HAP-1 (cell line): ENCODE measurements at places on chromosomes 16 and 17.

- no peak for DNase-seq
These were observed 216.6 kb upstream of the IRX3 start for GRCh38 chr16:54503011-54503855.

GRCh38 chr17:56598466-56598865 is 5.0 kb downstream of the NOG start:
- DNase-seq, result peak; percentile 43

GRCh38 chr16:83704656-83705055 is 103.1 kb upstream of the HSBP1 start:
- DNase-seq, result no peak

GRCh38 chr16:19589771-19590302 is 34.3 kb downstream of the VPS35L start:
- no peak for DNase-seq

GRCh38 chr16:75042426-75043174 is 43.8 kb downstream of the ZNRF1 start:
- DNase-seq, result no peak

DNA sequence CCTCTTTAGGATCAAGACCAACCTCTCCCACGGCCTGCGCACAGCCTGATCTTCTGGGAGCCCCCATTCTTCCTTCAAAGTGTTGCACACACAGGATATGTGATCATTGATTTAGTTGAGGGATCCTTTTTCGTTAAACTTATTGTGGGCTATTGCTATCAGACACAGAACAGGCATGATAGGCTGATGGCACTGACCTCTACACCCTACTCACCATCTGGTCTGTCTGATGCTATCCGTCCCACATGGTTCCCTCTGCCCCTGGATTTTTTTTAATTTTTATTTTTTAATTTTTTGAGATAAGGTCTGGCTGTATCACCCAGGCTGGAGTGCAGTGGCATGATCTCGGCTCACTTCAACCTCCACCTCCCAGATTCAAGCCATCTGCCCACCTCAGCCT is 19.2 kb upstream of the LITAF start:
- no peak for DNase-seq

DNA sequence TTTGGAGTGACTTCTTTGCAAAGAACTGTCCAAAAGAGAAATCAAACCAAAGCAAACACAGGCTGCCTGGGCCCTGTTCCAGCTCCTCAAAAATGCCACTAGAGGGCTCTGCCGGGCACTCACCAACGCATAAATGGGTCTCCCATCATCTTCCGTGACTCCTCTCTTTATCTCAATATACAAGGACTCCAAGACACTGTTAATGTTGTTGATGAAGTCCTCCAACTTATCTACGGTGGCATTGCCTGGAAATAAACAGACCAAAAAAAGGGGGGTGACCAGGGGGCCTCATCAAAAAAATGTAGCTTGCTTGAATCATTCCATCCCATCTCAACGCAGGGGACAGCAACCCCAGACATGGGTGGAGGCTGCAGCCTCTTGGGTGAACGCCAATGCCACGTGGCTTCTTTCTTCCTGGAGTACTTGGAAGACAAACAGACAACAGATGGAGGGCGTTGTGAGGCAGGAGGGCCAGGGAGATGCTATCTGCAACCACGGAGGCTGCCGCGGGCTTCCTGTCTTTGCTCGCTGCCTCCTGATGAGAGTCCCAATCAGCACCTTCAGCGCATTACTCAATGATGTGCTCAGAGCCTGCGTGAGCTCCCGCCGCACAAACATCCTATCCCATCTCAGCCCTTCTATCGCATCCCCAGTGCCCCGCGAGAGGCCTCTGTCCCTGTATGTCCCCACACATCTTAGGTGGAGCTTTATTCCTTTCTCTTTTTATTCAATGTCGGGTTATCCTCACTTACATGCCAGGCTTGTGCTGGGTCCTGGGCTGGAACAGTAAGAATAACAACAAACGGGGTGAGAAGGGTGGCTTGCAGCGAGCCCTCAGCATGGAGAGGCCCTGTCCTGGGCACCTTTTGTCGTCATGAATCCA is 32.0 kb downstream of the KDM8 start:
- peak; percentile 59 for DNase-seq

- DNase-seq, result no peak
These were observed 24.0 kb downstream of the METRNL start for GRCh38 chr17:83103200-83103942.

DNA sequence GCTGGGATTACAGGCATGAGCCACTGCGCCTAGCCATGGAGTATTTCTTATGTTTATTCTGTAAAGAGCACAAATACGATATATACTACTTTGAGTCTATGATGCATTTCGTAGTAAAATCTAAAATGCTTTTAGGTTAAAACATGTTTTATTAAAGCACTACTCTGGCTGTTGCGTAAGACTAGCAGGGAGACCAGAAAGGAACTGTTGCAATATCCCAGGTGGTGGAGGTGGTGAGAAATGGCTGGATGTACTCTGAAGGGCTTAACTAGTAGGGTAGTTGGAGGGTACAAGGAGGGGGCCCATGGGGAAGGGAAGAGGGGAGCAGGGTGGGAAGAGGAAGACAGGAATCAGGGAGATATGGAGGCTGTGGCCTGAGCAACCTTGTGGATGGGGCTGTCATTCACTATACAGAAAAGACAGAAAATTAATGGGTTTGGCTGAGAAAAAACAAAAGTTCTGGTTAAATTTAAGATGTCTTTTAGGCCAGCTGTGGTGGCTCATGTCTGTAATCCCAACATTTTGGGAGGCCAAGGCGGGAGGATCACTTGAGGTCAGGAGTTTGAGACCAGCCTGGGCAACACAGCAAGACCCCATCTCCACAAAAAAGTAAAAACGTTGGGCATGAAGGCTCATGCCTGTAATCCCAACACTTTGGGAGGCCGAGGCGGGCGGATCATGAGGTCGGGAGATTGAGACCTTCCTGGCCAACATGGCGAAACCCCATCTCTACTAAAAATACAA is 35.8 kb downstream of the ST3GAL2 start:
- DNase-seq, result no peak

DNA sequence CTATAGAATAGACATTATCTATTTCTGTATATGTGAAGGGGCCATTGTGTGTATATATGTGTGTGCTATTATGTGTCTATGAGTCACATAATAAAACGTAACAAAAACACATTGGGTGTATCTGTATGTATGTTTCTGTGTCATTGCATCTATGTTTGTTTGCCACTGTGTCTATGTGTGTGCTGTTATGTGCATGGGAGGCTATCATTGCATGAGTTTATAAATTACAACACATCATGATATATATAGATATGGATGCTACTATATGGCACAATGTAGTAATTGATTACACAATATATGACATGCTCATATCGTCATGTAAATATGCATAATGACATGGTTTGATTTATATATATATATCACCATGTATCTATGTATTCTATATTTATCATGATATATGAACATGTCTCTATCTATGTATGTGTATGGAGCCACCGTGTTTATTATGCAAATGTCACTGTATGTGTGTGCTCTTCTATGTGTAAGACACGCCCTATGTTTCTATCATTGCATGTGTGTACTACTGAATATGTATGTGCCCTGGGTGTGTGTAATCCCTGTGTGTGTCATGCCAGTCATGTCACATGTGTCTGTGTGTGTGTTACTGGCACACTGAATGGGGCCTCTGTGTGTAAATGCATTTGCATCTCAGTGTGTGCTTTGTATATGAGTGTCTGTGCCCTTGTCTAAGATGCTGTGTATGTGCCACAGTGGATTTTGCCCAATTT is 1.4 kb upstream of the TSPOAP1 start:
- DNase-seq, result no peak

DNA sequence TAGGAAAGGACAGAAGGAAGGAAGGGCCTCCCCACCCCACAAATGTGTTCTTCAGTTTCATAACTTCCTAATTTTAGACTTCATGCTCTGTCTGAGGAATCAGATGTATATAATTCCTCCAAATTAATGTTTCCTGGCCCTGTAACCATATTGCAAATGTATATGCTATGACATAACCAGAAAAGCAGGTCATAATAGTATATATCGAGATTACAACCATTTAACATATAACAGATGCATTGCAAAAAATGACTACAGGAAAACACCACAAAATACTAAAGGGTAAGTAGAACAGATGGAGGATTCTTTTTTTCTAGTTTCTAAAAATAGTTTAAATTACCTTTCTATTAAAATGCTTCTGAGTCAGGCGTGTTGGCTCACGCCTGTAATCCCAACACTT is 3.1 kb upstream of the EXOC7 start:
- DNase-seq, result no peak

- no peak for DNase-seq
These were observed 51.5 kb downstream of the IL21R start for GRCh38 chr16:27453494-27453825.

- no peak for DNase-seq
These were observed 504 bp upstream of the GOSR1 start for GRCh38 chr17:30476726-30477082.

DNA sequence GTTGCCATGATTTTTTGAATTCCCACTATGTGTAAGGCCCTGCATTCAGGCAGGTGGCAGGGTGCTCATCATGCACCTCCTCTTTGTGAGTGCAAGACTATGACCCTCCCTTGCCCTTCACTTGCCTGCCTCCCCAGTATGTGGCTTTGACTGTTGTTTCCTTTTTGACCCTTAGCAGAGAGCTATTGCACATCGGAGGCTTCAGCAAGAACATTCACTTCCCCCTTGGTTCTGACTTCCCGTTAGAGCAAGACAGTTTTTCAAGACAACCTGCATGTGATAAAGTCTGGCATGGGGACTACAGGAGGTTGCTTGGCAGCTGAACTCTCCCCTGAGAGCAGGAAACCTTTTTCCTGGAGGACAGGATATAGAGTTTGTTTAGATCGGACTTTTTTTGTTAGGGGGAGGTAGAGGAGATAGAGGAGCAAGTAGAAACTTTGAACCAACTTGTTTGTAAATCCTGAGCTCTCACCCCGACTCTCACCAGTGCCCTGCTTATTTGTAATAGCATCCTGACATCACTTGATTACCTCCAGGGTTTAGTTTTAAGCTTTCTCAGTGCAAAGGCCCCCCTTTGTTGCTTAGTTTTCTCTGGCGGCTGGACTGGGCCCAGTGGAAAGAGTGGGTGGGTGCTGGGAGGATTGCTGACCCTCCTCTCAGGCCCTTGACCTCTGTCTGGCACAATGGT is 34.3 kb downstream of the LIMD2 start:
- no peak for DNase-seq

DNA sequence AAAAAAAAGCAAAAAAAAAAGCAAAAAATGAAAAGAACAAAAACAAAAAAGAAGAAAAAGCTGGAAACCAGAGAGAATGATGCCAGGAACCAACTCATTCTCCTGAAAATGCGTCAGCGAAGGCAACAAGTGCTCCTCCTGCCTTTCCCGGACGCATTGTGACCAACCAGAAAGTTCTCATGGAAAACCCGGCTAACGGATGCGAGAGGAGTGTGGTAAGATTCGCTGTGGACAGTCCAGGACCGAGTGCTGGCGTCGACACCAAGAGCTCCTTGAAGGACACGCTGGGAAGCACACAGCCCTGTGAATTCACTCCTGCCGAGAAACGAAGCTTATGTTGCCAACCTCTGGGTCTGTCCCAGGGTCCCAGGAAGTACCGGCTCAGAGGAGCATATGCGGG is 43.4 kb downstream of the METRNL start:
- DNase-seq, result no peak

DNA sequence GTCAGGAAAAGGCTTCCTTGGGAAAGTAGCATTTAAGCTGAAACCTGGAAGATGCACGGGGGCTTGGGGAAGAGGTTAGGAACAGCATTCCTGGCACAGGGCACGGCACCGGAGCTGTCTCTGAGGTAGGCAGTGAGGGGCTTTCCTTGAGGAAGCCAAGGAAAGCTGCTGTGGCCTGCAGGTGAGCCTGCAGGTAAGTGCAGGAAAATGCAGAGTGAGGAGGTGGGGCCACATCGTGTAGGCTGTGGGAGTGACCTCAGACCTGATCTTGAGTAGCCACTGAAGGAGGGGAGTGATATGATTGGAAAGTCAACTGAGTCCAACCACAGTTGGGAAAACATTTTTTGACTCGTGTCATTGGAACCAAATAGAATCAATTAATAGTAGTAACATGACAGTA is 79.5 kb downstream of the CDK5R1 start:
- DNase-seq, result no peak

- DNase-seq, result no peak
These were observed 22.9 kb downstream of the PIK3R6 start for GRCh38 chr17:8844229-8845218.

DNA sequence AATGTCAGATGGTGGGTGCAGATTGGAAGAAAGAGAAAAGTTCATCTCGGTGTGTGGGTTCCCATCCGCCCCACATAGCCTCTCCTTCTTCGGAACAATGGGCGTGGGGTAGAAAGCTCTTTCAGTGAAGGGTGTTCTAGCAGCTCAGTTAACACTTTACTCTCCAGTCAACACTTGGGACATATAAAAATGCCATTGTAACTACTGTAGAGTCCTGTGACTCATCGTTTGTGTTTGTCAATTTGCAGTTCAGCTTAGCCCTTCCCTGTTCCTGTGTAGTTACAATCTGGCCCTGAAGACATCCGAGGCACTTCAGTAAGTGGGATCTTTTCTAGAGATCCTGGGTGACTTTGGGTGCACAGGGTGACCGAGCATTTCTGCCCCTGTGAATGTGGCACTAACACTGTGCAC is 11.5 kb upstream of the CLEC18C start:
- DNase-seq, result no peak

- DNase-seq, result no peak
These were observed 36.1 kb downstream of the CMIP start for GRCh38 chr16:81480606-81481206.
